ENCODE measurements at places on chromosomes 3 and 15.

GRCh38 chr15:66234798-66235197 is 18.8 kb downstream of the MEGF11 start:
- DNase-seq, result no peak

DNA sequence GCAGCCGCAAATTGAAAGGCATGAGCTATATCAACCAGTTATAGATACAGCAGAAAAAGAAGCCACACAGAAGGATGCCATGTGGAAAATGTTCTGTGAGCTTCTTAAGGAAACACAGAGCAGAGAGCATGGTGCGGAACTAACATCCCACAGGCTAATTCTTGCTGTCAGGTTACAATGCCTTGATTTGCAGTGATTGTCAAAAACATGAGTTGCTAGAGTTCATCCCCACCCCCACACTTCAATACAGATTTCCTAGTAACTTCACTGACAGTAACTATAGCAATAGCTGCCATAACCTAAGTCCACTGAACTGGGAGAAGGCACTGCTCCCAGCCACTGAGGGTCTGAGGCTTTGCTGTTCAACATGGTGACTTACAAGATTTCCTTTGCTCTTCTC is 821.6 kb downstream of the SQOR start:
- DNase-seq, result no peak

DNA sequence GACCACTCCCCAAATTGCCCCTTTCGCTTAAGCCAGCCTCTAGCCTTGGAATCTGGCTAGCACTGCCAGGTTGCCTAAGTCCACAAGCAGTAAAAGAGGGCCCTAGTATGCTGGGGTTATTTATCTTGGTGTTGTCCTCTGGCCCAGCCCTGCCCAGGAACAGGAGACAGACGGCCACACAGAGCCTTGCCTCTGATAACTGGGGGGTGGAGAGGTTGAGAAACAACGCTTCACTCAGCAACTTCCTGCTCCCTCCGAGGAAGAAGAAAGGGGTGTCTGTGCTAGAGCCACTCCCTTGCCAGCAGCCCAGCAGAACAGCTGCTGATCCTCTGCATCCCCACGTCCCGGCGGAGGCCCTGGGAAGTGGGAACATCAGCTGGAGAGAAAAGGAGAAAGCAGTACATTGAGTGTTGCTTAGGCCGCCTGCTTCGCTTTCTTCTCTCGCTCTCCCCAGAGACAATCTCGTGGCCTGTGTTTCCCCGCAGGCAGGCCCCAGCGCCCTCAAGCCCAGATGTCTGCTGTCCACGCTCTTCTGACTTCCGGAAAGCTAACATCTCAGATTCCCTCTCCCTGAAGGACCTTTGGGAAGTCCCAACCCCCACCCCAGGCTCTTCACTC is 22.6 kb upstream of the C3orf70 start:
- DNase-seq, result no peak

DNA sequence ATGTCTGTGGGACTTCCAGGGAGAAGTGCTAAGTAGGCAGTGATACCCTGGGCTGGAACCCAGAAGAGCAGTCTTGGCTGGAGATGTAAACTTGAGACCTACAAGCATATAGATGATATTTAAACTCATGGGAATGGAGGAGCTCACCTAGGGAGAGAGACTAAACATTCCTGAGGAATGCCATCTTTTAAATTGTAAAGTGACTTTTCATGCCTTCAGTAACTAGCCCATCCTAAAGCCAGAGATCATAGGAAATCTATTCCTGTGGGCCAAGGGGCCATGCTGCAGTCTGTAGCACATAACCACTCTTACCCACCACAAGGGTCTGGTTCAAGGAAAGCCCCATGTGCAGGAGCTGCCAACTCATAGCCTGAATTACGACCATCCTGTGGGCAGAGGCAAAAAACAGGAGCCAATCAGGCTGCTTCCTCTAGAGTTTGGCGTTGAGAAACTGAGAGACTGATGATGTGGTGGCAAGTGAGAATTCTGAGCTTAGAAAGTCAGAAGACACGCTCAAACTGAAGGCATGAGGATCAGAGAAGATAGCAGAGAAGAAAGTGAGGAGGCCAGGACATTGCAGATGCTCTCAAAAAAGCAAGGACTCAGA is 37.5 kb downstream of the CTDSPL start:
- no peak for DNase-seq

GRCh38 chr3:9732080-9732739 is 675 bp downstream of the BRPF1 start:
- DNase-seq, result no peak

DNA sequence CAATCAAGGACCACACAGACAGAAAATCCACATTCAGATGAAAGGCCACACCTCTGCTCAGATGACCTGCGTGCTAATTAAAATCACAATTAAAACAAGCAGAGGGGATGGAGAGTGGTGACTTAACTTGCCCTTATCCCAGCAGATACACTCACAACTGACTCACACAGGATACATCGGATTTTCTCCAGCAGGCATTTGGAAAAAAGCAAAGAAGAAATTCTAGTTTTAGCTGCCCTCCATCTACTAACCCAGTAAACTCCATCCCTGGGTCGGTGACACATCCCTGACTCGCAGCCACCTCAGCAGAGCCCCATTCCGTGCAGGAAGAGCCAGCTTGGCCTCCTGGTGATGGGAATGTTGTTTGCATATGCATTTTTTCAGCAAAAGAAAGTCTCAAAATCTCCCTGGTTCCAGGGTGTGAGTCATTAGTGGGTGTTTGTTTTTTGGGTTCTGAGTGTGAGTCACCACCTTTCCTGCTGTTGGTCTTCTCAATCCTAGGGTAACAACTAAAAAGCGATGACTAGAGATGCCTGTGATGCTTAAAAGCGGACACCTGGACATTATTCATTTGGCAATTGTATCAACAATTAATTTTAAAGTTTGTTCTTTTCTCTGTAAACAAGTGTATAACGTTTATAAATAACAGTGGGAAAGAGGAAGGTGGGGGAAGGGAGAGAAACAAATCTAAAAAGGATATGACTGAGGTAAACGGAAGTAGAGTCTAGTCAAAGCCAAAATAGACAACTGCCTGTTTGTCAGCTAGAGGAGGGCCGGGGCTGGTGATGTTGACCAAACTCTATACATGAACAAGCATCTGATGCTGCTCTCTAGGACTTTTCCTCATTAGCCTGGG is 49.8 kb upstream of the SLC4A7 start:
- no peak for DNase-seq

GRCh38 chr3:105880681-105881290 is 12.0 kb upstream of the CBLB start:
- no peak for DNase-seq

GRCh38 chr15:101523560-101523940 is 34.0 kb upstream of the PCSK6 start:
- no peak for DNase-seq

DNA sequence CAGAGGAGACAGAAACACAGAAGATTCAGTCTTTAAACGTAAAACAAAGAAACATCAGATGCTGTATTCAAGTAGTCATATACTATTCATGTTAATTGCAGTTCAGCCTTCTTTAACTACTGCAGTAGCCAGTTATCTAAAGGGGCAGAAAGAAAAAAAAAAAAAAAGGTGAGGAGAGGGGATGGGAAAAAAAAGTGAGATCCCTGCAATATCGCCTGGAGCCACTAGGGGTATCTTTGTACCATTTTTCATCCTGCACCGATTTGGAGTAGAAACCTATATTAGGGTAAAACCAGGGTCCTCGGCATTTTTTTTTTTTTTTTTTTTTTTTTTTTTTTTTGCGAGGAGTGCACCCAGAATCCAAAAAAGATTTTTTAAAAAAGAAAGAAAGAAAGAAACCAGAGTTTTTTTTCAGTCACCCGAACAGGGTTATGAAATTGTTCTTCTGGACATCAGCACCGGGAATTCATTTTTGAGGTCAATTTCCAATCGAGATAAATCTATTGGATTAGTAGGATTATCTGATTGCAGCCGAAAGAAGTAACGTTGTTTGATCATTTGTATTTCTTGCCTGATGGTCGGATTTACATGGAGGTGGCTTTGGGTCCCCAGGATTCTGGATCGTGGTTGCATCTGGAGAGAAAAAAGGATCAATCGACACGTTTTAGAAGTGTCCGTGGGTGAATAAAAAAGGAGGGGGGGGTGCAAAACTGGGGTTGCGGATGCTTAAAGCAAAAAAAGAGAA is 186.7 kb downstream of the NLGN1 start:
- DNase-seq, result no peak

- DNase-seq, result no peak
Measured at GRCh38 chr15:63347074-63347857, 34.4 kb downstream of the CA12 start.

- DNase-seq, result no peak
Measured at GRCh38 chr15:68667800-68668625, 89.2 kb downstream of the CORO2B start.

DNA sequence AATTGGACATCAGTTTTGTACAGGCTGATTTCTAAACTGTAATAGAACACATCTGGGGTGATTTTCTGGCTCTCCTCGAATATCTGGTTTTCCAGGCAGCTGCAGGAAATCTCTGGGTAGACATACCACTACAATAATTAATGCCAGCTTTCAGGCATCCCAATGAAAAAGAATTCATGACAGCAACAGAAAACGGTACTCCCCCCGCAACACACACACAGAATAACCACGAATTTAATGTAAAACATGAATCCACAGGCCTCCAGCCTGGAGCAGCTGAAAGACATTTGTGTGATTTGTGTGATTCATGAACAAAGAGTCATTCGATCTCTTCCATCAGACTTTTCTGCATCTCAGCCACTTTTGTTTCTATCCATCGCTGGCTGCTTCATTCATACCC is 262.2 kb downstream of the MAGI1 start:
- DNase-seq, result no peak

GRCh38 chr3:4704552-4704951 is 211.4 kb downstream of the ITPR1 start:
- DNase-seq, result no peak

DNA sequence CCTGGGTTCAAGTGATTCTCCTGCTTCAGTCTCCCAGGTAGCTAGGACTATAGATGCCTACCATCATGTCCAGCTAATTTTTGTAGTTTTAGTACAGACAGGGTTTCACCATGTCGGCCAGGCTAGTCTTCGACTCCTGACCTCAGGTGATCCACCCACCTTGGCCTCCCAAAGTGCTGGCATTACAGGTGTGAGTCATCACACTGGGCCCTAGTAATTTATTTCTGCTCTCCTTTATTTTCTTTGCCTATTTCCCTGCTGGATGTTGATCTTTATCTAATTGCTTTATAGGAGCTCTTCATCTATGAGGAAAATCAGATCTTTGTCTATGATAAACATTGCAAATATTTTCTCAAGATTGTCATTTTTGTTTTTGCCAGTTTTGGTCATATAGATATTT is 31.7 kb downstream of the UQCC5 start:
- DNase-seq, result no peak

Data from left renal cortex interstitium (tissue), 4 donors.